Epithelial cell of proximal tubule (primary cell): ENCODE measurements at places on chromosomes 7 and 10. TPM values are rescaled to one million over a fixed set of nuclear protein-coding genes. Genes with fewer than 3 reads are reported as not detected.
A peak's percentile ranks its signal among the peaks of the same experiment; 100 is the strongest.

Gene OR6V1
- not detected in 2 replicates for total RNA-seq

Gene HKDC1
- total RNA-seq: 42.0 and 75.2 TPM in 2 replicates

Gene ANXA8
- 1.4 and 6.0 TPM in 2 replicates for total RNA-seq

Gene PGAM2
- not detected in 2 replicates for total RNA-seq

Gene CHN2
- total RNA-seq: 0.35 and 5.1 TPM in 2 replicates

- DNase-seq: no peak
Measured at GRCh38 chr10:15856328-15857015, 3.8 kb downstream of the MINDY3 start.

GRCh38 chr10:133358162-133358924, 524 bp upstream of the FUOM start:
- DNase-seq: no peak

DNA sequence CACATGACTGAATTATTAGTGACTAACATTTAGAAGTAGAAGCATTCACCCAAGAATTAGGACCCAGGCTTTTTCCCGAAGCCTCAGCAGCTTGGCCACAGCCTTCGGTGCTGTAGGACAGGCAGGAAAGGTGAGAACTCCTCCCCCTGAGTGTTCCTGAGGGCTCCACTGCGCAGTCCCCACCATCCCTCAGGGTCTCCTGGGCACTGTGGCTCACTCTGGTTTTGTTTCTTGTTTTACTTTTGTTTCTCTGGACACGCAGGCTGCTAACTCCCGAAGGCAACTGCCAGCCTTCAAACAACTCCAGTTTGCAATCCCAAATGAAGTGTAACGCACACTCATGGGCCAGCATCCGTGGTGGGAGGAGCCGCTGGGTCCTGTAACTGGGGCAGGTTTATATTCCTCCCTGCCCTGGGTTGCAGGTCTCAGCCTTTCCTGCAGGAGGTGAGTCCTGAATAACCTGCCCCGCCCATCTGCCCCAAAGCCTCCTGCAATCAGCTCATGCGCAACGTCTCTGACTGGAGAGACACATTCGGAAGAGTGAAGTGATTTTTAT, 492.9 kb downstream of the PTPRN2 start:
- DNase-seq: no peak

DNA sequence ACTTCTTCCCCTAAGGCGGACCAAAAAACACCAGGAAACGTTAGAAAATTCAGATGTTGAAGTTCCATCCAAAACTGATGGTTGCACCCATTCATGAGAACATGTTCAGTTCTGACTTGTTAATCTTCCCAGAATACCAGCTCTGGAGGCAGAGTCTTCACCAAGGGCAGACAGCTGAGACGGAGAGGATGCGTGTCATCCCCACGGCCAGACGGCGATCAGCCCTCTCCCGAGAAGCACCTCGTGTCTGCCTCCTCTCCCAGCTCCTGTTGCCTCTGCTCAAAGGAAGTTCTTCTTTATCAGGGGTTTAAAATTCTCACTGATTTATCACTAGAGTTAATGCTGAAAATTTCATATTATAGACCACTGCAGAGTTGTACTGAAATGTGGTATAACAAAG, 269.7 kb downstream of the ZMYND11 start:
- no peak for DNase-seq

- DNase-seq: peak; percentile 31
Measured at GRCh38 chr7:36971515-36972139, 247.3 kb upstream of the AOAH start.

DNA sequence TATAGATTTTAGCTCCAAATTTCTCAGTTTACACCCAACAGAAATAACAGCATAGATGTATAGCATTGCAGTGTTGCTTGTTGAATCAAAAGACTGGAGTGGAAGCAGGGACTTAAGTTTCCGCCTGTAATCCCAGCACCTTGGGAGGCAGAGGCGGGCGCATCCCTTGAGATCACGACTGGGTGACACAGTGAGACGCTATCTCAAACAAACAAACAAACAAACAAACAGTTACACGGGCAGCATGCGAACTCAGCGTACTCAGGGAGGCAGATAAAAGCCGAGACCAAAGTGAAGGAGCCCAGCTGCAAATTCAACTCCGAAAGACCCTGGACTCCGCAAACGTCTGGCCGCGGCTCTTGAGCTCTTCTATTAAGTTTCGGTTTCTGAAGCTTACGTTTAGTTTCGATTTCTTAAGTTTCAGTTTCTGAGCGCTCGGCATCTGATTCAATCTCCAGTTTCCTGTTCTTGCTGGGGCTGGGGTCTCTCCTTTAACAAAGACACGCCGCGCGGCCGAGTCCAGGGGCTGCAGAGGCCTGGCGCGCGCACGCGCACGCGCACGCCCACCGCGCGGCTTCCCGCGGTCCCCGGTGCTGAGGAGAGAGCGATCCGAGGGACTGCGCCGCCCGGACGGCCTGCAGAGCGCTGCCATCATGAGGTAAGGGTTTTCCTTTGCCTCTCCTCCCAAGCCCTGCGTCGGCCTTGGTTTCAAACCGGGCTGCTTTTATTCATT, at the start of gene IFIT5:
TSS of gene IFIT5 (plus strand) at position 423 of the 733 bp plus-strand sequence. CDS start at position 654, 231 bp downstream.
- DNase-seq: no peak

- no peak for DNase-seq
Measured at GRCh38 chr10:113953505-113954272, 90.0 kb upstream of the ADRB1 start.

DNA sequence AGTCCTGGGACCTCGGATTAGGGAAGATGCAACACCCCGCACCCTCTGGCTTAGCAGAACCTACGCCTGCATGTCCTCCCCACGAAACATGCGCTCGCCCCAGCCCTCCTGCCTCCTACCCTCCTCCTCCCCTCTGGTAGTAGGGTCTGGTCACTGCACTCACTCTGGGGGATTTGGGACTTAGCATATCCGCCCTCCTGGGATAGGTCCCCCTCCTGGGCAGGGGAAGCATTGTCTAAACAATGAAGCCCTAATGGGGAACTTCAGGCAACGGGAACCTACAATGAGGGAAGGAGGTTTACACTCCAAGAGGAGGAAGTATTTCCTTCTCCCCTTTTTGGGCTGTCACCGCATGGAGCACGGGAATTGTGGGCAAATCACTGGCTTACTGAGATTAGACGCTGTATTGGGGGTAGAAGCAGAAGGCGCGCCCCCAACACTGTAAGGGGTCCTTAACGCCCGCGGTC, 892 bp downstream of the CRHR2 start:
- DNase-seq: no peak

DNA sequence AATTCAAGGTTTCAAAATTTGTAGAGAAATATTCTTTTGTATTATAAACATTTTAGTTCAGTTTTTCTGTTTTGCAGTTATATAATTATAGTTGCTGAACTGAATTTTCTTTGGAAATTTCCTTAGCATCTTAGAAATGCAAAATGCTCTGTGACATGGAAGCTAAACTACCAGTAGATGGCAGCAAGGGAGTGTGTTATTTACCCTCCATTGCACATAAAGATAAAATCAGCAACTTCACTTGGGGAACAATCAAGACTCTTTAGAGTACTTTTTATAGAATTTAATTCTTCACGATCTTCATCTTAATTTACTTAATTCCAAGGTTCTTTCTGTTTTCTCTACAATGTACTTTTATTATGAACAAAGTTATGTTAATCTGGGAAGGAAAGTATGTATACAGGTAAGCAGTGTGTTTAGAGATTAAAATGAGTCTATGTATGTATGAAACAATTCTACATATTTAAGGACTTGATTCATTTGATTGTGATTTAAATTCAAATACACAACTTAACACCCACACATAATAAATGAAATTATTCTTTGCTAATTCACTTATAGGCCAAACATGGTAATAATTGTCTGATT, 404.2 kb downstream of the THSD7A start:
- peak; percentile 33 for DNase-seq

GRCh38 chr7:106717254-106717954, 56.4 kb upstream of the CCDC71L start:
- no peak for DNase-seq

GRCh38 chr10:21311426-21311825, 214.1 kb downstream of the SKIDA1 start:
- no peak for DNase-seq

DNA sequence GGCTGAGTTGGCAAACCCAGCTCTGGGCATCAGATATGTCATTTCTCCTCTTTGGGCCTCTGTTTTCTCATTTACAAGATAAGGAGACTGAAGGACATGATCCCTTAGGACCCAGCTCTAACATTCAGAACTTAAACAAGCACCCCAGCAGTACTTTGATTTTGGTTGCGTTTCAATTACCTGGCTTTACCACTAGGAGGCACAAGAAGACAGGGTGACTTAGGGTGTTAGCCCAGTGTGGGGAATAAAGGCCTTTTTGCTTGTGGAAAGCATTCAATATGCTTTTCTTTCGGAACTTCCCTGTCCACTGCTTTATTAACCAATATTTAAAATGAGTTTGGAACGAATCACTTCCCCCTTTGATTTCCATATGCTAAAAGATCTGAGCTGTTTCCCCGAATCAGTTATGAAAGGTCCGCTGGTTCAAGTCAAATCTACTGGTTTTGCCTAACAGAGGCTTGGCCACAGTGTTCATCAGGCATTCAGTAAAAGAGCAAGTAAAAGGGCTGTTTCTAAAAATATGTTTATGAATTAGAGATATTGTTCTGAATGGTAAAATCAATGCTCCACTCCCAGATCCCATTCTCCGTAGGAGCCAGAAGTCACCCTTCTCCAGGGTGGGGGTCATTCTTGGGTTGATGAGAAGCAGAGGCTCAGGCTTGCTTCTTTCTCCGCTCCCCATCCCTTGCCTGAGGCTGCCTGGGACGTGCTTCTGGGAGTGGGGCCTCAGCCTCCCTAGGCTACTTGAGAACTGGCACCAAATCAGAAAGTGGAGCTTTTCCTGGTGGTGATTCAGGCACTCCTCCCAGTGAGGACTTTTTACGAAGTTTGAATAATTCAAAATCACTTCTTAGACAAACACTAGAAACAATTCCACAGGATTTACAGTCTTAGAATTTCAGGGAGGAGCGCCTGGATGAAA, 105.5 kb downstream of the MYOF start:
- peak; percentile 41 for DNase-seq

DNA sequence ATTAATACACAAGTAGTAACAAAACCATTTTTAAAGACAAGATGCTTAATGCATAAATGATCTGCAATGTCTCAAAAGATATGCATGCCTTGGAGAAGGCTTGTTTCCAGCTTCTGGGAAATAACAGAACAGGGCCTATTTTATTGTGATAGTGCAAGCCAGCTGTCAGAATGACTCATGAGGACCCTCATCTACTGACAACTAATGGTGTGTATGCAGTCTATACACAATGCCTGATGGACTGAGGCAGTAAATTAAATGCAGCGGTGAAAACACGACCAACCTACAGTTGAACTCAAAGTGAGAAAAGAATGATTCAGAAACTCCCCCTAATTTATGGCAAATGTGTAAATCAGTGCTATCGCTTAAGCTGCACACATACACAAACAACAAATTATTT, 46.3 kb downstream of the VPS41 start:
- no peak for DNase-seq

DNA sequence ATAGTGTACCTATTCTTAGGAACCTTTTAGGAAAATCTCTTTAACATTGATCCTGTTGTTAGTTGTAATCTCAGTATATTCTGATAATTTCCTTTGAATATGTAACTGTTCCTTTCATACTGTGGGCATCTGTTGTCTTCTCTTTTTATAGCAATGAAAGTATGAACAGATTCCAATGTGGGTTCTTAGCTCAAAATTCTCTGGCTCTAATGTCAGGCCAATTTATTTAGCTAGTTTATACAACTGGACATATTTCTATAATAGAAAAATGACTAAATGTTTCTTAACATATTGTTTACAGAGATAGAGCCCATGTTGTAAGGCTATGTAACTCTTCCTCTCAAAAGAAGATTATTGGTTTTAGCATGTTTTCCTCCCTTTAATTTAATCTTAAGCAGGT, 363.2 kb downstream of the AUTS2 start:
- no peak for DNase-seq

DNA sequence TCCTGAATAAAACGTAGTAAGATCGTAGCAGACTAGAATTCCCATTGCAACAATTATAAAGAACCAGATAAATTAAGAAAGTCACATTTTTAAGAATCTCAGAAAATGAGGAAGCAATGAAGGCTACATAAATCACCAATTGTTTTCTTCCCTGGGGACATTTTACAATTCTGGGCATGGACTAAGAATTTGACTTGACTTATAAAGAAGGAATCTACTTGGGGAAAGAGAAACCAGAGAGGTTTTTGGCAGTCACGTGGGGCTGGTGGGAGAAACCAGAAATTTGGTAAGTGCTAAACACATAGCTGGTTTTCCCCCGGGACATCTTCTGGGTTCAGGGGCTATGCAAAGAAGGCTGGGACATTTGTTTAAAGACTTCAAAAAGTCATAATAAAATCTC, 109.8 kb upstream of the IL6 start:
- no peak for DNase-seq

DNA sequence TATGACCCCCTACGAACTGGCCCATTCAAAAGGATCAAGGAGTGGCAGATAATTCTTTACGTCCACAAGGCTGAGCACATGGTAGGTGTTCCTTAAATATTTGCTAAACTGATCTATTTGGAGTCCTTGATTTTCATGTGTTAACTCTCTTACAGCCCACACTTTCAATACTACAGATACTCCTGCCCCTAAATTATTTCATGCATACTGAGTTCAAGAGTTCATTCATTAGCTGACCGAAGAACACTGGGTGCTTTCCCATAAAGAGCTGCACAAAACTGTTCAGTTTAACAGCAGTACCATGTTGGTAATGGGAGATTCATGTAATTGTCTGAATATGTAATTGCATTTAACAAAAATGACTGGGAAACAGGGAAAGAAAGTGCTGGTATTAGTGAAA, 170.5 kb upstream of the ADO start:
- DNase-seq: no peak

- no peak for DNase-seq
Measured at GRCh38 chr10:122102146-122102868, 113.3 kb downstream of the TACC2 start.

- DNase-seq: no peak
Measured at GRCh38 chr10:43453266-43453831, 16.4 kb downstream of the ZNF487 start.

GRCh38 chr10:73991884-73992245, 6.1 kb upstream of the VCL start:
- no peak for DNase-seq

DNA sequence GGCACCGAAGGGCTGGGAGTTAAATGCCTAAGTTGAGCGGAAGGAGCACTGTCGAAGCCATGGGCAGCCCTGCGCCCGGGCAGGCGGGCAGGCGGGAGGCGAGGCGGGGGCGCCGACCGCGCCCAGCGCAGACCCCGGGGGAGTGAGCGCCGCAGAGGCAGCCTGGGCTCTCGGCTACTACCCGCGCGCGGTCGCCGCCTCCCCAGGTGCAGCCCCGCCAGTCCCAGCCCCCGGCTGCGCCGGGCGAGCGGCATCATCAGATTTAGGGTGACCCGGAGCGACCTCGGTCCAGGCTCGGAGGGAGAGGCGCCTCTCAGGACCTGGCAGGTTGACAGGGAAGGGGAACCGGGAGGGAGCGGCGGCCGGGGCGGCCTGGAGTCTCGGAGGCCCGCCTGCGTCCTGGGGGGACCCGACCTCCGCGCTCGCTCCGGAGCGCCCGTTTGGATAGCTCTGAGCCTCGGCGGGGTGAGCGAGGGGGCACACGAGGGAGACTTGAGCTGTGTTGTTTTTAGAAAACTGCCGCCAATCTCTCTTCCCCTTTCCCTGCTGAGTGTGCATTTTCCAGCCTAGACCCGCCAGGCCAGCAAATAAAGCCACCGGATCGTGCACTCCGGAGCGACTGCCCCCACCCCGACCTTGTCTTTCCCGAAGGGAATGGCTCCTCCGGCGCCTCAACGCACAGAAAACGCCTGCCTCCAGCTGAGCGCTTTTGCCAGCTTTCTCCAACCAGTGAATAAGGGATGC, 2.3 kb upstream of the NRP1 start:
- no peak for DNase-seq
